ENCODE measurements at places on chromosomes 2 and 18.

- no peak for DNase-seq
Observed at GRCh38 chr2:47893771-47894170, 12.5 kb downstream of the FBXO11 start.

- DNase-seq = no peak
Observed at GRCh38 chr2:234771980-234772732, 179.7 kb upstream of the SH3BP4 start.

DNA sequence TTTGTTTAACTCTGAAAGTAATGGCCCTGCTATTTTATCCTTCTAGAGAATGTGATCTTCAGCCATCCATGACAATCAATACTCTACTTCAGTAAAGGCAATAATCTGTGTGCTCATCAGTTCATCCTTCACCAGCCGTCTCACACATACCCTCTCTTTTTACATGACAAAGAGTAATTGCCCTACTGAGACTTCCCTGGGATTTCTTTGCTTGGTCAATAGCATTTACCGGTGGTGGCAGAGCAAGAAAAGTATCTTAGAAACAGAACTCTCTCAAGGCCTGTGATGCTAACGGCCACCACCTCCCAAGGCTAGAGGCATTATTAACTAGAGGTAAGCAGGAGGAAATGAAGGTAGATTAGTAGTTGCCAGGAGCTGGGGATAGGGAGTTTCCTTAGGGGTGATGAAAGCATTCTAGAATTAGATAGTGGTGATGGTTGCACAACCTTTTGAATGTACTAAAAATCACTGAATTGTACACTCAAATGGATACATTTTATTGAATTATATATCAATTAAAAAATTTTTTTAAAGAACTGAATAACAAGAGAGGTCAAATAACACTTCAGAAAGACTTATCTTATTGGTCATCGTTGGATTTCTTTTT, 57.9 kb upstream of the EPC2 start:
- no peak for DNase-seq

GRCh38 chr2:151904807-151905206, 76.6 kb upstream of the ARL5A start:
- no peak for DNase-seq

- DNase-seq = peak; percentile 27
Observed at GRCh38 chr2:176997074-176997791, 215.4 kb upstream of the HNRNPA3 start.

DNA sequence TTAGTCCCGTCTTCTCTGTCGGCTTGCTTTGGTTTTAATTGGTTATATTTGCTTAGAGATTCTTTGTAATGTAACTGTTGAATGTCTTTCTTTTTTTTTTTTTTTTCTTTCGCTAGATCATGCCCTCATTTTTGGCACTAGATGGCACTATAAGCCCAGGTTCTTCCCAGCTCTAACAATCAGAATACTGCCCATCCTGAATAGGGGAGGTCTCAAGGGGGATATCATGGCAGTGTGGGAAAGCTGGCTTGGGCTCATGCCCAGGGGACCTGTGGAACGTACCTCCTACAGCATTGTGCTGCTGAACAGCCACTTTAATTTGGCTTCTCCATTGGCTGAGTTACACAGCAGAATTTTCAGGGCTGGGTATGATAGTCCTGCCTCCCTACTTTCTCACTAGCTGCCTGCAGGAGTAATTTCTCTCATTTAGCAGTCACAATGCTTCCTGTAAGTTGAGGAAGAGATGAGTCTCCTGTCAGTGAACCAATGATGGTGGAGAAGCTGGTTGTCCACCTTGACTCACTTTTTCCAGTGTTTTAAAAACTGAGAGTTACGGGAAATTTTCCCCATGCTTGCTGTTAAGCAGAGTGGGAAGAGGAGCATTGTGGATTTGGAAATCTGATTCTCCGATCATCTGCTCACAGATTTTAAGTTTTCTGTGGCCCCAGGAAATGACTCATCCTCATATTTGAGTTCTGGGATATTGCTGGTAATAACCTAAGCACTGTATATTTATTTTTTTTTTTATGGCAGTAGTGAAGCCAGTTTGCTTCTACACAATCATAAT, 47.2 kb downstream of the RAD51AP2 start:
- peak; percentile 51 for DNase-seq

DNA sequence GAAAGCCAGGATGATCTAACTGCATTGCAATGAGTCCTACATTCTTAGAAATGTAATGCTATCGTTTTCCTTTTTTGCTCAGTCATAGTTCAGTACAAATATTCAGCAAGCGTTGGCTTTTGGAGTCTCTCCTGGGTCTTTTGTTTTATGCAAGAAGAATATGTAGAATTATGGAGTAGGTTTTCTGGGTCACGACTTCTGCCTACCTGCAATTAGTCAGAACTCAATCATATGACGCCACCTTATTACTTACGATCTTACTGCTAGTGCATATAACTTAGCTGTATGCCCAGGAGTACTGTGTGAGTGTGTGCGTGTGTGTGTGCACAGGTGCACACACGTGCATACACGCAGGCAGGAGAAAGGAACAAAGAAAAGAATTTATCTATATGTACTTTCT, 640.2 kb downstream of the STK39 start:
- DNase-seq = no peak

Measured in NB4 (cell line).